ENCODE measurements at places on chromosomes 3 and 15.

DNA sequence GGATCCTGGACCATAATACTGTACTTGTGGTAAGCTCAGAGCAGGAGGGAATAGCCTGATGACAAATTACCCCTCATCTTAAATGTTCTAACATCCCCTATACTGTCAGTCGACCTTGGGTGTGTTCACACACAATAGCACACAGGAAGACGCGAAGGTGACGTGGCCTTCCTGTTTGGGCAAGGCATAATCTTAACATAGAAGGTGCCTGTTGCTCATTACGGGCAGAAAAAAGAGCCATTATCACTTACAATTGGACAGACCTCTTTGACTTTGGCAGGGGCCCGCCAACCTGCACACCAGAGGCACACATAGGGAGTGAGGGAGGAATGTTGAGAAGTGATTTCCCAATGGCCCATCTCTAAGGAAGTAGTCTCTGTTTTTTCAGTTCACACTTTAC is 144.2 kb downstream of the ANO10 start:
- DNase-seq: no peak

- DNase-seq: peak; percentile 15
These were observed 73.4 kb downstream of the CRYBG3 start for GRCh38 chr3:97895216-97895615.

- DNase-seq: no peak
These were observed 48.7 kb upstream of the HACD2 start for GRCh38 chr3:123633530-123633929.

GRCh38 chr3:5657106-5657505 is 469.6 kb downstream of the EDEM1 start:
- peak; percentile 99 for DNase-seq

- DNase-seq: no peak
These were observed 291.0 kb downstream of the PLOD2 start for GRCh38 chr3:145869958-145870357.

- DNase-seq: peak; percentile 33
These were observed 1.1 kb downstream of the DNAJB11 start for GRCh38 chr3:186571644-186572013.

GRCh38 chr15:88029696-88030095 is 226.8 kb downstream of the NTRK3 start:
- DNase-seq: no peak

DNA sequence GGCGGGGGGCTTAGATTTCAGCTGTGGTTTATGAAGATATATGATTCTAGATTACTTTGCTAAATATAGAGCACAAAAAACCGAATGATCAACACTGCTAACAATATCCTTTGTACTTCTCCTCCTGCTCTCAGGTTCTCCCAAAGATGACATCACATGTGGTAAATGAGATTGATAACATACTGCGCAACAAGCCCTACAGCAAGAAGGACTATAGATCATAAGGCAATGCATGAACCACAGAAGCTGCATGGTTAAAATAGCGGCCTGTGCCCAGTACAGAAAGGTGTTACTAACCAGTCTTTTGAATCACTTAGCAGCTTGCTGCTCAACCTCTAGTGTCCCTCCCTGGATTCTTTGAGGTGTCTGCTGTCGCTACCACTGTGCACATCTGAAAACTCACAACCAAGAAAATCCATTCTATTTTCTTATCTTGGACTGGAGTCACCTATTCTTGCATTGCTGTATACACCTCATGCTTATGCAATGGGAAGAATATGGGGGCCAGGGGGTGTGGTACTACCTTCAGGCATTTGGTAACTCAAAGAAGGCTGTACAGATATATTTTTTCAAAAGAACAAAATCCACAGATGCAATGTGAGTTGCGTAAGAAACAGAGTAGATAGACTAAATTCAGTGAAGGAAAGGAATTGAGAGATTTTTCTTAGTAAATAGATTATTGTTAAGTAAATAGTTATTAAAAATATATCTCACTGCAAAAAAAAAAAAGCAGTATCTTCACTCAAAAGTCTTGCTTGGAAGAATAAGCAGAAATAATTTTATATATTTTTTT is 18.2 kb downstream of the SSR3 start:
- DNase-seq: peak; percentile 52

DNA sequence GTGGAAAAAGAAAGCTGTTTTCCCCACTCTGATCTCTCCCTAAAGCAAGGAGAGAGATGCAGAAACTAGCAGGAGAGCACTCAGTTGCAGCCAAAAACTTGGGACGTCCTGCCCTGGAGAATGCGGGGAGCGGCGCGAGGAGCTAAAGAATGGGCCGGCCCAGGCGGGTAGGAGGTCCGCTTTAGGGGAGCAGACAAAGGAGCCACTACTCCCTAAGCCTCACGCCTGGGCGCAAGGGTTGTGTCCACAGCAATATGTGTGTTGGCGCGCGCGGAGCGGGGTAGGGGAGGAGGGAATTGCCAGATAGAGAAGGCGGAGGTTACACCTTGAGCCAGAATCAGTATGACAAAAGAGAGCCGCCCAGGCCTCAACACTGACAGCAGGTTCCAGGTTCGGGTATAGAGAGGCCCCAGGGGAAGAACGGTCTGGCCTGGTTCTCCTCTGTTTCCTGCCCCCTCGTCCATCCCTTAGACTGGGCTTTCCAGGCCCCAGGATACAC is 2.9 kb downstream of the WNT5A start:
- DNase-seq: no peak

DNA sequence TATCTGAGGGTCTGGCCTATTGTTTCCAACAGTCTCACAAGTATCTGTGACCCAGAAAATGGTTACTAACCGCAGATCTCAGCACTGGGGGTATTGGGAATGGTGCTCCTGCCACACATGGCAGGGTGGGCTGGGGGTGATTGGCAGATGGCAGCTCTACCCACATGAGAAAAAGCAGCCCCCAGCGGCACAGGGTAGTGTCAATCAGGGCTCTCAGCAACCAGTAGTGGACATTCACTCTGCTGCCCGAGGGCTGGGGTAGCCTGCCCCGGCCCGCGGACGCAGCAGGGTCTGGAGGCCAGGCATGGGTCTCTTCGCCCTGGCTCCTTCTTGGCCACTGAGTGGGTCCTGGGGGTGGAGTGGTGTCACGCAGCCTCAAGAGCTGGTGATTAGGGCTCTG is 8.6 kb downstream of the DNAH1 start:
- DNase-seq: no peak

DNA sequence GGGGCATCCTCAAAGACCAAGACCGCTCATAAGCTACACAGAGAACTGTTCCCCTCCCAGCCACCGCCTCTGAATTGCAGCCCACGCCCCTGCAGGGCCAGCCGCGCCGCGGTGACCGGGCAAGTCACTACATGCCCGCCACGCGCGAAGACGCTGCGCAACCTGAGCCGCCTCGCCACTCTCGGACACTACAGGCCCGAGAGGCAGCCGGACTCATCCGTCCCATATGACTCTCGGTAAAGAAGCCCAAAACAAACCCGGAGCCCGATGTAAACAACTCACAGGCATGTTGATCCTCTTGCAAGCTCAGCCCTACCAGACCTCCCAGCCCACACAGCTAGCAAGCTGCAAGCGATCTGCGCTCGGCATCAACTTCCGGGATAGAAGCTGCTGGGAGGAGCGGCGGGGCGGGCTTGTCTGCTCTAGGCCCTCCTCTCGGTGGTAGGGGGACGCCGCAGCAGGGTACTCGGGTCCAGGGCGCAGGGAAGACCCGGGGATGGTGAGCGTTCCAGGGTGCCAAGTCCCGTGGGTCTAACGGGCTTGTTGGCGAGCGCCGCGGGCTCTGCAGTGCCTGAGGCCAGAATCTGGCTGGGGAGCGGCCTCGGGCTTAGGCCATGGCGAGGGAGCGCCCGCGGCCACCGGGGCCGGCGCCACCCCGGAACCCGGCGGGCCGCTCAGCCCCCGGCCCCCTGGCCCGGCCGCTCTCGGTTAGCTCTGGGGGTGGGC is at the start of gene RPS27L:
RPS27L (minus strand) TSS at position 360 of the 726 bp plus-strand sequence; CDS start at position 288, 72 bp downstream.
- DNase-seq: peak; percentile 83

DNA sequence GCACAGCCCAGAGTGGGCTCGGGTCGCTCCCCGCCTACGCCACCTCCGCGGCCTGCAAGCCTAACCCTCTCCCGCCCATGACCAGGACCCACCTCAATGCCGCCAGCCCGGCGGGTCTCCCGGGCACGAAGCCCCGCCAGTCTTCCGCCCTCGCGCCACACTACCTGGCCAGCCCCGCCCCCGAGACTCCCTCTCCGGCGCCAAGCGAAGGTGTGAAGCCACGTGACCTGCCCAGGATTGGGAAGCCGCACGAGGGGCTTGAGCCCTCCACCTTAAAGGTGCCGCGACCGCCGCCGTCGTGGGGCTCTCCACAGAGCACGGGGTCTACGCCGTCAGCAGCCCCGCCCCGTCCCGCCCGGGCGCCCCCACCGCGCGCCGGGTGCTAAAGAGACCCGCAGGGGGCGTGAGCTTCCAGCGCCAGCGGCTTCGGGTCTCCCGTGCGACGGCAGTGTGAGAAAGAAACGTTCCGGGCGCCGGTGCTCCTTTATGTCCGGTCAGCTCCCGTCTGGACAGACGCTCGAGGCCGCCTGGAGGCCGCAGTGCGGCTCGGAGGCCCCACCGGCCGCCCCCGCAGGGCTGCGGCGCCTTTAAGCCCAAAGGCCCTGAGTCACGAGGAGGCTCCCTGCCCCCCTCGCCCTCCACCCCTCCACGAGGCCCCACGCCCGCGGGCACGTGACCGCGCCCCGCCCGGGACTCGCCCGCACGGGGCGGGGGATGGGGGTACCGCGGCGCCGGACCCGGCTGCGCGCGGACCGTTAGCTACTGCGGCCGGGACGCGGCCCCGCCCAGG is at the start of gene CPEB1:
CPEB1 (minus strand) TSS at position 319 of the 790 bp plus-strand sequence. CDS start 18,904 bp downstream, outside the sequence.
- no peak for DNase-seq

GRCh38 chr3:37688756-37689155 is 172.9 kb upstream of the CTDSPL start:
- DNase-seq: no peak

- peak; percentile 72 for DNase-seq
These were observed 13.8 kb upstream of the PLD1 start for GRCh38 chr3:171824116-171824515.

Measured in MV-4-11 (cell line).